ENCODE measurements at places on chromosomes 7 and 10.

- no peak for DNase-seq
Observed at GRCh38 chr7:30731581-30731980, 20.4 kb upstream of the INMT start.

GRCh38 chr10:60397792-60398191 lies 8.1 kb upstream of the ANK3 start:
- DNase-seq = no peak

- DNase-seq = no peak
Observed at GRCh38 chr10:23499372-23500132, 60.7 kb downstream of the OTUD1 start.

DNA sequence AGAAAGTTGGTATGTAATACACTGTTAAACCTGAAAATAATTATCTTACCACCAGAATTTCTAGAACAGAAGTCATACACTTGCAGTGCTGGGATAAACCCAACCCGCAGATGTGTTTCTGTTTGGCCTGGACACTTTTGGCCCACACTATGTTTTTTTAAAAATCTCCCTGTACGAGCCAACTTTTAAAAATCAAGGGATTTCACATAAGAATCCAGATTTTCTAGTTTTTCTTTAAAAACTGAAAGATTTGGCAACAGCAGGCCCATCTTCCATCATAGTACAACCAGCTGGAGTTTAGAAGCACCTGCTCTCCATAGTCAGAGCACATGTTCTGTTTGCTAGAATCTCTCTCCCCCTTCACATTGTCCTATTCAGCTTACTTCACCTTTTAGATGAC lies 74.0 kb downstream of the TLL2 start:
- DNase-seq = no peak

DNA sequence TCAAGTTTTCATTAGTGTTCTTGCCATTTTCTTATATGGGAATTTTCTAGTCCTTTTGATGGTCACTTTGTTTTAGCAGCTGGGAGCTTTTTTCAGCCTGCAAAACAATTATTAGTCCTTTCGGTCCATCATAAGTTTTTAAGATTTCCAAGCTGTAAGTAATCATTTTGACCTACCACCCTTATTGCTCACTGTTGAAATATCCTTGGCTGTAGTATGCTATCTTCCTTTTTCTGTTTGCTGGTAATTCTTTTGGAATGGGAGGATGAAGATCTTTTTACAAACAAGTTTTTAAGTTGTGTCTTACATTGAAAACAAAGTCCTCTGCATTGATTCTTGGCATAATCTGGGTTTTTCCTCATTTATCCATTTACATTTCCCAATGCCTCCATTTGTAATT lies 24.0 kb downstream of the BZW2 start:
- DNase-seq = no peak

Data from stimulated activated CD8-positive, alpha-beta memory T cell treated with anti-CD3 and anti-CD28 coated beads, Interleukin-4, amount 100 ng/mL, for 1 hour (primary cell).